ENCODE measurements at places on chromosomes 5 and 9. TPM values are rescaled to one million over a fixed set of nuclear protein-coding genes. Genes with fewer than 3 reads are reported as not detected.

RIMOC1 gene
- total RNA-seq = 14.3 TPM

HMMR gene
- 23.7 TPM for total RNA-seq

TEX48 gene
- not detected for total RNA-seq

PDE8B gene
- total RNA-seq = 2.7 TPM

DROSHA gene
- 27.1 TPM for total RNA-seq

GCNT1 gene
- 2.2 TPM for total RNA-seq

SIT1 gene
- total RNA-seq = 1.9 TPM

AGXT2 gene
- total RNA-seq = not detected

TLE1 gene
- total RNA-seq = 17.1 TPM

AKNA gene
- 8.2 TPM for total RNA-seq

LNPEP gene
- total RNA-seq = 32.0 TPM

UBTD2 gene
- 12.3 TPM for total RNA-seq

IFNA2 gene
- total RNA-seq = not detected

TXNDC8 gene
- not detected for total RNA-seq

FBN2 gene
- total RNA-seq = 0.57 TPM

WHRN gene
- total RNA-seq = 3.0 TPM

CDC26 gene
- total RNA-seq = 20.5 TPM

DMRT3 gene
- total RNA-seq = 1.0 TPM

SLC45A2 gene
- total RNA-seq = not detected

LCP2 gene
- 3.9 TPM for total RNA-seq

FOXI1 gene
- not detected for total RNA-seq

PCDHGA7 gene
- 3.1 TPM for total RNA-seq

HTR1A gene
- not detected for total RNA-seq

ANGPTL2 gene
- total RNA-seq = 2.4 TPM

TSLP gene
- 0.83 TPM for total RNA-seq

SH3GLB2 gene
- 125 TPM for total RNA-seq

HRCT1 gene
- total RNA-seq = not detected

ADAM19 gene
- 6.0 TPM for total RNA-seq

C8G gene
- total RNA-seq = not detected

PCDHA1 gene
- total RNA-seq = not detected

ZNF883 gene
- total RNA-seq = 0.57 TPM

FAM169A gene
- total RNA-seq = 4.6 TPM

ADRA1B gene
- total RNA-seq = 1.3 TPM

SYNPO gene
- 4.1 TPM for total RNA-seq

GLDC gene
- 18.3 TPM for total RNA-seq

HACD4 gene
- total RNA-seq = 3.8 TPM

IFNA13 gene
- not detected for total RNA-seq

SLC25A25 gene
- total RNA-seq = 28.7 TPM

PDCD1LG2 gene
- 0.35 TPM for total RNA-seq

MEIKIN gene
- total RNA-seq = not detected

BTNL8 gene
- not detected for total RNA-seq

ASPN gene
- 0.88 TPM for total RNA-seq

PPP2CA gene
- 129 TPM for total RNA-seq

CNTNAP3B gene
- total RNA-seq = 11.0 TPM

ISL1 gene
- not detected for total RNA-seq

HTR4 gene
- total RNA-seq = not detected

ADAMTS12 gene
- total RNA-seq = not detected

ACTBL2 gene
- total RNA-seq = not detected

MORN5 gene
- total RNA-seq = not detected

NSUN2 gene
- 59.5 TPM for total RNA-seq

IRX4 gene
- 30.0 TPM for total RNA-seq
